ENCODE measurements at places on chromosomes 16 and 17.

GRCh38 chr17:45320931-45321461 lies 4.2 kb upstream of the MAP3K14 start:
- no peak for DNase-seq

GRCh38 chr17:4789701-4789950 lies 862 bp downstream of the GLTPD2 start:
- DNase-seq = no peak

DNA sequence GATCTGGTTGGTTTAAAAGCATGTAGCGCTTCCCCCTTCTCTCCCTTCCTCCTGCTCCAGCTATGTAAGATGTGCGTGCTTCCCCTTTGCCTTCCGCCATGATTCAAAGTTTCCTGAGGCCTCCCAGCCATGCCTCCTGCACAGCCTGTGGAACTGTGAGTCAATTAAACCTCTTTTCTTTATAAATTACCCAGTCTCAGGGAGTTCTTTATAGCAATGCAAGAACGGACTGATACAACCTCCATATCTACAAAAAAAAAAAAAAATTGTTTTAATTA lies 16.6 kb upstream of the PDXDC1 start:
- no peak for DNase-seq

- DNase-seq = no peak
Measured at GRCh38 chr16:52570495-52571091, 23.6 kb upstream of the TOX3 start.

- DNase-seq = no peak
Measured at GRCh38 chr16:3912897-3913296, 32.4 kb upstream of the CREBBP start.

GRCh38 chr17:7651665-7652387 lies 1.1 kb downstream of the ATP1B2 start:
- no peak for DNase-seq

- DNase-seq = no peak
Measured at GRCh38 chr17:46979147-46979863, at the start of gene RPRML. Gene RPRML (minus strand): TSS chr17:46979253. CDS start chr17:46979007, 246 bp downstream.

DNA sequence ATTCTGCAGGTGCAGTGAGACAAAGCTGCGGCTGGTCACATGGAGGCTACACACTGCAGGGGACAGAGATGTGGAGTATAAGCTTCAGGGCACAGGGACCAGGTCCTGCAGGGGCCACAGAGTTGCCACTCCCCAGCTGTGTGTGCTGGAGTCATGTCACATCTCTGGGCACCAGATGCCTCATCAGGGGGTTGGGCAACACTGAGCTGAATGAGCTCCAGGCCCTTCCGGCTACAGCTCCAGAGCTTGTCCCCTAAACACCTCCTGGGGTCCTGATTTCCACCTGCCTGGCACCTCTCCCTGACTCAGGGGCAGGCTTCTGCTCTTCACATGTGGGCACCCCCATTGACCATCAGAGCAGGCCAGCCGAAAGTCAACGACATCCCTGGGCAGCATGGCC lies 32.5 kb downstream of the SPHK1 start:
- DNase-seq = no peak

DNA sequence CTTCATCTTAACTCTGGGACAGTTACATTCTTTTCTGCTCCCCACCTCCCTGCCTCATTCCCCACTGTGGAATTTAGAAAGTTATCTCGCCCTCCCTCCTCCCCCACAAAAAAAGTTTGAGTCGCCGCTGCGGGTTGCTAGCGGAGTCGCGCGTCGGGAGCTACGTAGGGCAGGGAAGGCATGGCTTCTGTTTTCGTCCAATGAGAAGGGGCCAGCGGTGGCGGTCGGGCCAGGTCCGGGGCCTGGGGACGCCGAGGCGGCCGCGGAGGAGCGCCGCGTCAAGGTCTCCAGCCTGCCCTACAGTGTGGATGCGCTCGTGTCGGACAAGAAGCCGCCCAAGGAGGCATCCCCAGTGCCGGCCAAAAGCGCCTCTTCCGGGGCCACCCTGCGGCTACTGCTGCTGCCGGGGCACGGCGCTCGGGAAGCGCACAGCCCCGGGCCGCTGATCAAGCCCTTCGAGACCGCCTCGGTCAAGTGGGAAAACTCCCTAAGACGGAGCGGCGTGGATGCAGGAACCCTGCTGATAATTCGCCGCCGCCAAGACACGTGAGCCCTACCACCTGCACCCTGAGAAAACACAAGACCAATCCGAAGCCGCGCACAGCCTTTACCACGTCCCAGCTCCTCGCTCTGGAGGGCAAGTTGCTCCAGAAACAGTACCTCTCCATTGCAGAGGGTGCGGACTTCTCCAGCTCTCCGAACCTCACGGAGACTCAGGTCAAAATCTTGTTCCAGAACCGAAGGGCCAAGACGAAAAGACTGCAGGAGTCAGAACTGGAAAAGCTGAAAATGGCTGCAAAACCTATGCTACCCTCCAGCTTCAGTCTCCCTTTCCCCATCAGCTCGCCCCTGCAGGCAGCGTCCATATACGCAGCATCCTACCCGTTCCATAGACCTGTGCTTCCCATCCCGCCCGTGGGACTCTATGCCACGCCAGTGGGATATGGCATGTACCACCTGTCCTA lies 8.9 kb downstream of the OR4D1 start:
- no peak for DNase-seq

DNA sequence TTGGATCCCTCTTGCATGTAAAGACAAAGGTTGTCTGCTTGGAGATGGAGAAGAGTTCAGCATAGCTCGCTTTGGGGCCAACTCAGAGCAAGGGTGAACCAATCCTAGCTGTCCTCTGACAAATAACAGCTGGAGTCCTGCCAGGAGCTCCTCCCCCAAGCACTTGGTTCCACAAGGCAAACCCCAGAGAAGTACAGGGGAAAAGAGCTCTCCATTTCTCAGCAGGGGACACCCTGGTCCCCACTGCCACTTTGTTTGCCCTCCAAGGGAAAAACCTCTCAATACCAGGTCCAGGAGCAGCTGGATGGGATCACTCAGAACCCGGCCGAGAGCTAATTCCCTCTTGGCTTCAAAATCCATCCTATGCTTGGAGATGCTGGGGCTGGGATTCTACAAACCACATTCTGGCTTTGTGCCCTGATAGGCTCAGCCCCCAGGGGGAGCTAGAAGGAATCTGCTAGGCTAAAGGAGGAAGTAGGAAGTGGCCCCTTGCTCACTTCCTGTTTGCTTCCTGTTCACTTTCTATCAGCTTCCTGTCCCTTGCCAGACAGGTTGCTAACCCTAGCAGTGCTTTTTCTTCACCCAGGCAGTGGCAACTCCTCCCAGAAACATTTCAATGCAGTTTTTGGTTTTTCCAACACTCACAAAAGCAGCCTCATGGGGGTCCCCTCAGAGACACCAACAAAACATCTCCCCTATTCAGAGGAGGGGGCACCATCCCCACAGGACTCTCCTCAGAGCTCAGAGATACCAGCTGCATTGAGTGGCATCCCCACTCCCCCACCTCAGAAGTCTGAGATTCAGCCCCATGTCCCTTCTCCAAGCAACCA lies 30.7 kb downstream of the CDRT4 start:
- no peak for DNase-seq

GRCh38 chr17:65020284-65020683 lies 36.3 kb downstream of the GNA13 start:
- DNase-seq = no peak

GRCh38 chr17:16048811-16049449 lies 49.3 kb downstream of the TTC19 start:
- no peak for DNase-seq

GRCh38 chr16:58235663-58236062 lies 37.8 kb upstream of the CSNK2A2 start:
- DNase-seq = no peak

DNA sequence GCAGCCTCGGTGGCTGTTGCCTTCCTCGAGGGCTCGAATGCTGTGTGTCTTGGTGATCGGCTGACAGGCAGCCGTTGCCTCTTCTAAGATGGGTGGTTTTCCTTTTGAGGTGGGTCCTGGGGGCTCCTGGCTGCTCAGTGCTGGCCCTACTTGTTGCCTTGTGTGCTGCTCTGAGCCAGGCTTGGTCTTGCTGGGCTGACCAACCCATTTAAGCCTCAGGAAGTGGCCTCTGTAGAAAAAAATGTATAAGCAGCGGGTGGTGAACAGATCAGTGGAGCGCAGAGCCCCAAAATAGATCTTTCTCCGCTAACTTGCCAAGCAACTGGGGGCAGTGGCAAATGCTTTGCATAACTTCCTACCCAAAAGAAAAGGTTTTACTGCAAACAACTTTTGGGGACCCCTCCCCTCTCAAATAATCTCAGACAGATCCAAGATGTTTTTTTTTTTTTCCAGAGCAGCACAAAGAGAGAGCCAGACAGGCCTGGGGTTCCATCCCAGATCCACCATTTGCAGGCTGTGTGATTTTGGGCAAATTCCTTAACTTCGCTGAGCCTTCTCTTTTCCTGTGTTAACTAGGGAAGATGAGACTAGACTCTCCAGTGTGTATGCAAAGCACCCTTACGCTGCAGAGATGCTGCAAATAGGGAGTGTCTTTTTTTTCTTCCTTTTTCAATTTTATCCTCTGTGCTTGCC lies 42.5 kb downstream of the PLCG2 start:
- DNase-seq = no peak

DNA sequence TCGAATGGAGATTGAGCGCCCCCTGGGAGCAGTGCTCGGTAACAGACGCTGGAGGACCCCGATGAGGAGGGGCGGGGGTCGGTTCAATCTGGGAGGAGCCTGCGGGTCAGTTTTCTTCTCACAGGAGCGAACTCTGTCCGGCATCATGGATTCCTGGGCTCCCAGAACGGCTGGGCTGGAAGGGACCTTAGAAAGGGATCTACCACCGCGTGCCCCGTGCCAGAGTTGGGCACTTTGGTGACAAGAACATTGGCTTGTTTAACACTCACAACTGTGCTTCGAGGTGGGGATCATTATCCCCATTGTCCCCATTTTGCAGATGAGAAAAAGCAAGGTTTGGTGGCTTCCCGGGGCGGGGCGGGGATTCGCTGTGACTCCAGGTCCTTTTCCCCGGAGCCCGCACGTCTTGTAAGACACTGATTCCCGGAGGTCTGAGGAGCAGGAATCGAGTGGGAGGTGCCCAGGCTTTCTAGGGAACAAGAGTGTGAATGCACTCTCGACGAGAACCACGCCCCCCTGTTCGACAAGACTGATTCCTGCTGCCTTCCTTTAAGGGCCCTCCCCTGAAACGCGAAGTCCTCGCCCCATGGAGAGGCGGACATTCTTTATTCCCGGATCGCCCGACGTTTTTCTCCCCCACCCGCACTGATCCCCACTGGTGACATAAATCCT lies 1.5 kb upstream of the FBXL19 start:
- peak; percentile 85 for DNase-seq

DNA sequence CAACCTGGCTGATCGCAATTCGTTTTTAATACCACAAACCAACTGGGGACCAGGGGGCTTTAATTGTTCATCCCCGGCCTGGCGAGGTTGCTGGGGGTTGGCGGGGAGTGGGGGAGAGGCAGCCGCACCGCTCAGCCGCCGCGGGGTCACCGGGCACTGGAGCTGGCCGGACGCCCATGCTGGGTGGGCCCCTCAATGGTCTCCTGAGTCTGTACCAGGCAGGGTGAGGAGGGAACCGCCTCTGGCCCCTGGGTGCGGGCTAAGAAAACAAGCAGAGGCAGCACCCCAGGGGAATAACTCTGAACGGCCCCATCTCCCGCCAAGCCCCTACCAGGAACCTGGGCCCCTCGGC lies 43.9 kb downstream of the ACTG1 start:
- no peak for DNase-seq

DNA sequence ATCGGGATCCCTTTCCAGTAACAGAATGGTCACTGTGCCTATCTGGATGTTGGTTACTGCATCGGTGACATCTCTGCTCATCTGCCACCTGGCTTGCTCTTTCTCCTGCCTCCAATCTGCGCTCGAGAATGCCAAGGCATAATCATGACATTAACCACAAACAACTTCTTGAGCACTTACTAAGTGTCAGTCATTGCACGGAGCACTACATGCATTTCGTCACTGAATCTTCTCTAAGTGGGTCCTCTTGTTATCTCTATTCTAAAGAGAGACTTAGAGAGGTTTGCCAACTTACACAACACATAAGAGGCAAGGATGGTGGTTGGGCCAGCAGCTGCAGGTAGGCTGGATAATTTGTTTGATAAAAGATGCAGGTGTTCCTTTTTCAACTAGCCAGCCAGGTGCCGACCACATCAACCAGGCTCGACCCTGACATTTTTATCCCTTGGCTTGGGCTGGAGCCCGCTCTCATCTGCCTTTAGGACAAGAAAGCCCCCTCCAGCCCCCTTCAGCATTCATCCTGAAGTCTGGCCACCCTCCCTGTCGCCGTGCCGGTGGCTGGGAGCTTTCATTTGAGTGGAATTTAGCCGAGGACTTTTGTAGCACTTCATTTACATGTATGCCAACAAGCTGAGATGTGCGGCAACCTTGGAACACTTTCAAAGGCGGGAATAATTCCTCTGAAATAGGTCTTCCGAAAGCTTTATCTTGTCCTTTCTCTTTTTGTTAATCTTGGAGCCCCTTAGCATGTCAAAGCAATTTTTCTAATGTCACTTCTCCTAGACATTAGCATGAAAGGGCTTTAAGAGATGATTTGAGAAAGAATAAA lies 89.3 kb upstream of the NKD1 start:
- no peak for DNase-seq

- DNase-seq = no peak
Measured at GRCh38 chr17:73711184-73711583, 66.9 kb upstream of the SDK2 start.

DNA sequence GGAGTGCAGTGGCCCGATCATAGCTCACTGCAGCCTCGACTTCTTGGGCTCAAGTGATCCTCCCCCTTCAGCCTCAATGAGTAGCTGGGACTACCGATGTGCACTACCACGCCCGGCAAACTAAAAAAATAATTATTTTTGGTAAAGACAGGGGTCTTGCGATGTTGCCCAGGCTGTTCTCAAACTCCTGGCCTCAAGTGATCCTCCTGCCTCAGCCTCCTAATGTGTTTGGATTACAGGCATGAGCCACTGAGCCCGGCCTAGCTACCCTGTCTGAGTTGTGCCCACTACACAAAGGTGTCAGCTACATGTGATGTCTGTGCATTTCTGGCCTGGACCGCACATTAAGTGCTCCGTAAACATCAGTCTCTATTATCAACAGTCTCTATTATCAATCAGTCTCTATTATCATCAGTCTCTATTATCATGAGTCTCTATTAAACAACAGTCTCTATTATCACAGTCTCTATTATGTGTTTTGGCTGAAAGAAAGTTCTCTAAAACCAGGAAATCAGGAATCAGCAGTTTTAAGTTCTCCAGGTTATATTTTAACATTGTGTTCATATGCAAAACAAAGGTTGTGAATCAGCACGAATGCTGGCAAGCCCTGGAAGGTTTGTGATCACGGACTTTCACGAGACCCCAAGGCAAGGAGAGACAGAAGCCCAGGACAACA lies 721 bp upstream of the WWOX start:
- no peak for DNase-seq

GRCh38 chr16:84864326-84864955 lies 44.7 kb downstream of the CRISPLD2 start:
- no peak for DNase-seq

Measured in esophagus squamous epithelium (tissue), 5 donors.